ENCODE measurements at places on chromosomes 12 and 14.

DNA sequence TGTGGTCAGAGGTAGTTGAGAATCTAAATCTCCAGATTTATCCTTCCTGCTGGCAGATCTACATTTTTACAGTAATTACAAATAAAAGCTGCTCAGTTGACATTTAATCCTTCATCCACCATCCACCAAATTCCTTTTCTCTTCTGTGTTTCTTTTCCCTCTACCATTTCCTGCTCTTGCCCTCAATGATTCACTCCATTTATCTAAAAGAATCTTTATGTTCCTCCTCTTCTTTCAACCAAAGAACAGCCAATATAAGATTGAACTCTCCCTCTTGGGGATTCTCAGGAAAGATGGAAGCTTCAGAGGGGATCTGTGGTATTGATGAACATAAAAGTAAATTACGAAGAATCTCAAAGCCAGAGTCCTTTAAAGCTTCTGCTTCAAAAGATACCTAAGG lies 4.4 kb downstream of the MAP4K5 start:
- DNase-seq = no peak

- DNase-seq = no peak
Observed at GRCh38 chr12:52082669-52082987, 3.1 kb downstream of the SMIM41 start.

DNA sequence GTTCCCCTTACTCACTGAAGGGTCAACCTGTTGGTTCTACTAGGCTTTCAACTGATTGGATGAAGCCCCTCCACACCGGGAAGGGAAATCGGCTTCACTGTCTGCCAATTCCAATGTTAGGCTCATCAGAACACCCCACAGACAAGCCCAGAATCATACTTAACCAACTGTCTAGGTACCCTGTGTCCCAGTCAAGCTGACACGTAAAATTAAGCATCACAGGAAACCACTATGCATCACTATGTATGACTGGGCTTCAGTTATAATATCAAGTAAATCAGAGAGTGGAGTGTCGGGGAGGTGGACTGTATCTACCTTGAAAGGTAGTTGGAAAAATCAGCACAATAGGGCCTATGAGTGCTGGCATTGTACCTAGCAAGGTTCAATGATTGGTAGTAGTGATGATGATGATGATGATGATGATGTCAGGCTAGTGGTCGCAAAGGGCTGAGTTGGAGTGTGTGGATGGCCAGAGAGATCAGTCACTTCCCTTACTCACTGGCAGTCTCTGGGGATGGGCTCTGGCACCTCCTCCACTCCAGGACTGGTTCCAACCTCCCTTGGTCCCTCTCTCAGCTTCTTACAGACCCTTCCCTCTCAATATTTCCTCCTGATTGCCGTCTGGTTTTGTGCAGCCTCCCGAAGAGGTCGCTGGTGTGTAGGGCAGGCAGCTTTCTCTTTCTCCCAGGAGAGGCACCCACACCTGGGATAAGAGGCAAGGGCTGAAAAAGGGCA lies 3.3 kb upstream of the ATG101 start:
- no peak for DNase-seq

GRCh38 chr12:470133-470532 lies 10.4 kb downstream of the B4GALNT3 start:
- peak; percentile 63 for DNase-seq

GRCh38 chr12:124352839-124353238 lies 57.9 kb downstream of the RFLNA start:
- no peak for DNase-seq
